Activated naive CD8-positive, alpha-beta T cell treated with anti-CD3 and anti-CD28 coated beads, Interleukin-2, amount 50 U/mL, for 16 hours (primary cell): ENCODE measurements at places on chromosomes 11 and 22.

DNA sequence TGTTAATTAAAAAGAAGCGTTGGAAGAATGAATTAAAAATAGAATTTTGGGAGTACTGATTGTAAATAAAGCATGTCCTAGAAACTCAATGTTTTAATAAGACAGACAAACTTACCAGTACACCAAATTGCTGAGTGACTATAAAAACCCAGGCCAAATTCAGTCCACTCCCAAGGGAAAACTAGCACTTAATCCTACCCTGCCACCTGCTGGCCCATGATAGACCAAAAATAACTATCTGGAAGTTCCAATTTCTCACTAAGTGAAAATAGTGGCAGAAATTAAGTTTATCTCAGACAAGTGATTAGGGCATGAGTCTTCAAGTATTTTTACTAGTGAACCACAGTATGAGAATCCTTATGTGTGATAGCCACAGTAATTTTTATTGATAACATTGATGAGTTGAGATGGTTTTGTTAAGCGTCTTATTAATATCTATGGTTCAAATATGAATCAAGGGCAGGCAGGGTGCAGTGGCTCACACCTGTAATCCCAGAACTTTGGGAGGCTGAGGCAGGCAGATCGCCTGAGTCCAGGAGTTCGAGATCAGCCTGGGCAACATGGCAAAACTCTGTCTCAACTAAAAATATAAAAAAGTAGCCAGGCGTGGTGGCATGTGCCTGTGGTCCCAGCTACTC, 9.8 kb upstream of the DDX10 start:
- no peak for DNase-seq

DNA sequence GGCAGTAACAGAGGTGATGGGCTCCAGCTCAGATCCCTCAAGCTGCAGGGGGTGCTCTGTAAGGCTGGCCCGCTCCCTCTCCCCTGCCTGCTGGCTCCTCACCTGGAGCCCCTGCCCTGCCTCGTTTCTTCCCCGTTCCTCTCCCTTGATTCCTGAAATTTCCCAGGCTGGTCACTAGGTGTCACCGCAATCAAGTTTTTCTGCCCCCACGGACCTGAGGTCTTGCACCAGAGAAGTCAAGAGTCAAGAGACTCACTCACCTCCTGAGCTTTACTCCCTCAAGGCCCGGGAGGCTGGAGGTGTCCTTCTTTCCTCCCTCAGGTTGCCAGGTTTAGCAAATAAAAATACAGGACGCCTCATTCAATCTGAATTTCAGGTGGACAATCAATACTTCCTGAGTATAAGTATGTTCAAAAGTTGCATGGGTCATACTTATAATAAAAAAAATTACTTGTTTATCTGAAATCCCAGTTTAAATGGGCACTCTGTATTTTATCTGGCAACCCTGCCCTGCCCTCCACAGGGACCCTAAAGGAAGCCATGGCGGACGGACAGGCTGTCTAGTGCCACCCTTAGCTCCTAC, 69.2 kb downstream of the SCUBE1 start:
- no peak for DNase-seq

DNA sequence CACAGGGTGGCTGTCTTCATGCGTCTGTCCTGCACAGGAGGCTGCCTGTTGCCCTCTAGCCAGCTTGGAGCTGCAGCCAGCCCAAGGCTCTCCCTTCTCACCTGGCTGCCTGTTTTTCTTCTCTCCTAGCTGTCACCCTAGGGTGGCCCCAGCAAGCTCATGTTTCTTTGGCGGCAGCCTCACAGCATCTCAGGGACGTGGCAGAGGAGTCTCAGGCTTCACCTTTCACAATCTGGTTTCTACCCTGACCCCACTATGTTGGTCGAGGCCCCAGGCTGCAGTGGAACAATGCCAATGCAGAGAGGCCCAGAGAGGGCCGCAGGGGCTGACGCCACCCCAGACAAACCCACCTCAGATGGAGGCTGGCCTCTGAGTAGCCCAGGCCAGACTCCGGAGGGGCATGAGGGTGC, 2.5 kb upstream of the CLDN5 start:
- DNase-seq, result no peak

DNA sequence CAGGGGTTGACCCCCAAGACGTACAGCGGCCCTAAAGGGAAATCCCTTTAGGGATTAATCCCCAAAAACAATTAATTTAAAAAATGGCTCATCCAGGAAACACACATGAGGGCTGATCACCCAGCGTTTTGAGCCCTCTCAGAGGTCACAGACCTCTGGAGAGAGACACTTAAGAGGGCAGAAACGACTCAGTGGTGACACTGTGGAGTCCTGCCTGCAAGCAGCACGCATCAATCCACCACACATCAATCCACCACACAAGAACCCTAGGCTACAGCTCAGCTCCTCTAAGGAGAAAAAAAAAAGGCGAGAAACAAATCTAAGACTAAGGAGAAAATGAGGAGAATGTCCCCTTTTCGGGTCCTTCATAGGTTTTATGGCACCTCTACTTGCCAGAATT, 12.5 kb upstream of the SELENOH start:
- DNase-seq, result no peak

- no peak for DNase-seq
These were observed 34.5 kb downstream of the APOL3 start for GRCh38 chr22:36125994-36126531.

DNA sequence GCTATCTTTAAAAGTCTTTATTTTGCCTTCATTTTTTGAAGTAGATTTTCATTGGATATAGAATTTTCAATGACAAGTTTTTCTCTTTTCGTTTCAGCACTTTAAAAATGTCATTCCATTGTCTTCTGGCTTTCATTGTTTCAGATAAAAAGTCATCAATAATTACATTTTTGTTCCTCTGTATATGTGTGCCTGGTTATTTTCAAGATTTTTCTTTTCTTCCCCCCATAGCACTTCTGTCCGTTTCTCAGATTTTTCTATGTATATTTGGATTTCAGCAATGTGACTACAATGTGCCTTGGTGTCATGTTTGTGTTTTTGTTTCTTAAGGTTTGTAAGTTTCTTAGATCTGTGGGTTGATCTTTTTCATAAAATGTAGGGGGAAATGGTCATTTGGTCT, 66.3 kb upstream of the HSD17B12 start:
- DNase-seq, result no peak

- DNase-seq, result no peak
These were observed 262.3 kb upstream of the CADM1 start for GRCh38 chr11:115766561-115766960.

DNA sequence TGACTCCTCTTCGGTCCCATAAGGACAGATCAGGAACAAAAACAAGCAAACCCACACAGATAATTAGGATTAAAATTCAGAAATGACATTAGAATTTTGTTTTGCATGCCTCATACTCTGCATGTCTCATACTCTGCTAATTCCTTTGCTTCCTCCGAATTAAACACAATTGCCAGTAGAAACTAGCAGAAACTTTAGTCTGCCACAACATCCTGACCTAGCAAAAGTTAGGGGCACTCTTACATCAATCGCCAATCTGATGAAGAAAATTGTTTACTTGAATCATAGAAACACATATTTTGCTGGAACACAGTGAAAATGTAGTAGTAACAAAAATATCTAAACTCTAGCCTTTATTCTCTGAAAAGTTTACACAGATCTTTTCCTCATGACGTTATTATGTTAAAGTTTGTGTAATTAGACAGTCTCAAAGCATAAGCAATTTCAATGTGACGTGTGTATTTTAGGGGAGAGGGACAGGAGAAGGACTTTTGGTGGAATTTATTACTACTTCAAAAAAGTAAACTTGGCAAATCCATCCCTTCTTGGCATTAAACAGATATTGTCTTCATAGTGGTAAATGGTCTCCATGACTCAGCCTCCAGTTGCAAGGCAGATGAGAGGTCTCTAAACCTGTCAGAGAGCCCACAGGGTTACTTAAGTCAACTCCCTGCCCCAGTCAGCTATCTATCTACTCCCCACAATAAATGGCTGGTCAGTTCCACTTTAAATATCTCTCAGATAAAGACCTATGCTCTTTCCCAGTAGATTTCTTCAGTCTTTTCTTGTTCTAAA, 249.8 kb upstream of the UBASH3B start:
- no peak for DNase-seq

DNA sequence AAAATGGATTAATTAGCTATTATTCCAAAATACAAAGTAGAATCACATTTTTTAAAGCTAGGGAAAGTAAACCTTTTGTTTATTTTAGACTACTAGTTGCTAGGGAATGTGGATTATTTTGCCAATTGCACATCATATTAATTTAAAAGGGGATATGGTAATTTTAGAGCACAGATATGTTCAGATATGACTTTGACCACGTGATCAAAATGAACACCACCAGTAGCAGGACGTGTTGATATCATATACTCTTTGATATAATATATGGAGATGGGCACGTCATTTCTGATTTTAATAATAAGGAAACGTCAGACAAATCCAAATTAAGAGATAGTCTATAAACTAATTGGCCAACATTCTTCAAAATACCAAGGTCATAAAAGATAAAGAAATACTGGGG, 1188.3 kb upstream of the CNTN5 start:
- DNase-seq, result no peak

DNA sequence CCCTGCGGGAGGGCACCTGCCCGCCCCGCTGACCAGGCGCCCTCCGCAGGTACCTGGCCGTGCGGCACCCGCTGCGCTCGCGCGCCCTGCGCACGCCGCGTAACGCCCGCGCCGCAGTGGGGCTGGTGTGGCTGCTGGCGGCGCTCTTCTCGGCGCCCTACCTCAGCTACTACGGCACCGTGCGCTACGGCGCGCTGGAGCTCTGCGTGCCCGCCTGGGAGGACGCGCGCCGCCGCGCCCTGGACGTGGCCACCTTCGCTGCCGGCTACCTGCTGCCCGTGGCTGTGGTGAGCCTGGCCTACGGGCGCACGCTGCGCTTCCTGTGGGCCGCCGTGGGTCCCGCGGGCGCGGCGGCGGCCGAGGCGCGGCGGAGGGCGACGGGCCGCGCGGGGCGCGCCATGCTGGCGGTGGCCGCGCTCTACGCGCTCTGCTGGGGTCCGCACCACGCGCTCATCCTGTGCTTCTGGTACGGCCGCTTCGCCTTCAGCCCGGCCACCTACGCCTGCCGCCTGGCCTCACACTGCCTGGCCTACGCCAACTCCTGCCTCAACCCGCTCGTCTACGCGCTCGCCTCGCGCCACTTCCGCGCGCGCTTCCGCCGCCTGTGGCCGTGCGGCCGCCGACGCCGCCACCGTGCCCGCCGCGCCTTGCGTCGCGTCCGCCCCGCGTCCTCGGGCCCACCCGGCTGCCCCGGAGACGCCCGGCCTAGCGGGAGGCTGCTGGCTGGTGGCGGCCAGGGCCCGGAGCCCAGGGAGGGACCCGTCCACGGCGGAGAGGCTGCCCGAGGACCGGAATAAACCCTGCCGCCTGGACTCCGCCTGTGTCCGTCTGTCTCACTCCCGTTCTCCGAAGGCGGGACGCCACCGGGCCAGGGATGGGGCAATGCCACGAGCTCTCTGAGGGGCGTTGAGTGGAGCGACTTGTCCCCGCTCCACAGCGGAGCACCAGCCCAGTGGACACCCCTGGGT, 1.8 kb downstream of the GALR3 start:
- no peak for DNase-seq

- DNase-seq, result no peak
These were observed 146.5 kb downstream of the ELP4 start for GRCh38 chr11:31656051-31656450.

GRCh38 chr11:131370090-131370751, at the start of gene NTM:
TSS of gene NTM (plus strand) at chr11:131370615.
- no peak for DNase-seq

DNA sequence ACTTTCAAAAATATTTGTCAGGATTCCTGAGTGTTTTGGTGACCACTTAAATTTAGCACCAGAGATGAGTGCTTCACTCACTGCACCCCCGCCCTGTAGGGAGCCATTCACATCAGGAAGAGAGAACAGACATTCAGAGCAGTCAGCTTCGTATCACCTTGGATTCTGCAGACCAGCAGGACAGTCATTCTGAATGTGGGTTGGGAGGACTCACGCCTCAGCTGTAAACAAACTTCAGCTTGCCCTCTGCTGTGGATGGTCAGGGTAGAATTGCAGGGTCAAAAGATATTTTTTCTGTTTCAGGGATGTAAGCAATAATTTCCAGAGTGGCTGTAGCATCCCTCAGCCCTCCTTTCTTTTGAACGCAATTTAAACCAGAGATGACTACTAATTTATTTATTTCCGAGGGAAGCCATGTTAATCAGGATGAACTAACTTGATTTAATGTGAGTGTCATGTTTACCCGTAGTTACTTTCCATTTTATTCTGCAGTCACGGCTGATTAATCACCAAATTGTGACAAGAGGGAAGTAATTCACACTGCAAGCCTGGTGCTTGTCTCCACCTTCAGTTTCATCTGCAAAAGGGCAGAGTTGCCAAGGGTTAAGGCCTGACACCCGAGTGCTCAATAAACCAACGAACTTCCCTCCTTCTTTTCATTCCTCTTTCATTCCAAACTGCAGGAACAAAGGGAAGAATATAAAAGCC, 174.2 kb upstream of the DDI1 start:
- no peak for DNase-seq

DNA sequence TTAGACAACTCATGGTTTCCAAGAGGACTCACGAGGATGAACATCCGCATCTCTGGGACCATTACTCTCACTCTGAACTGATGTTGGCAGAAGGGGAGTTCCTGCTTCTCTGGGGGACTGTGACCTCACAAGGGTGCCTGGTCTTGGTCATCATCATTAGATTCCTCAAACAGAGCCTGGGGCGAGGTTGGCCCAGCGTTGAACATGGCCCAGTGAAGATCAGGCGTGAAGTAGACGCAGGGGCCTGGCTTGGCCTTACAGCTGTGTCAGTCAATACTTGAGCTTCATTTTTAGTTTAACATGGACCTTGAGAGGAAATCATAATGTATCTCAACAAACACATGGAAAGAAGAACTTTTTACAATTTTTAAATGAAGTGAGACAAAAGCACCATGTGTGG, 617.1 kb downstream of the BRD1 start:
- no peak for DNase-seq

DNA sequence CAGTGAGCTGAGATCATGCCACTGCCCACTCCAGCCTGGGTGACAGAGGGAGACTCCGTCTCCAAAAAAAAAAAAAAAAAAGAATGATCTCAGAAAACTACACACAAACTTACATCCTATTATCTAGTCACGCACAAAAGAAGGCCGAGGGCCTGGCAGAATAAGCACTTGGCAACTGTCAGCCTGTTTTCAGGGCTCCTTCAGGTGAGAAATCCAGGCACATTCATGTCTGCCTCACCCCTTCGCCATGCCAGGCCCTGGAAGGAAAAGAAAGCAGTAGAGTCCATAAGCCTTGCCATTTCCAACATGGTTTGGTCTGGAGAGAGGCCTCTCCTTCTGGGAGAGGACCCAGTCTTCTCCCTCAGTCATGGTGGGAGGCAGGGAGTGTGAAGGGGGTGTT, 30.9 kb downstream of the C11orf58 start:
- DNase-seq, result no peak

- DNase-seq, result no peak
These were observed 156.7 kb downstream of the CTTN start for GRCh38 chr11:70555078-70555477.

DNA sequence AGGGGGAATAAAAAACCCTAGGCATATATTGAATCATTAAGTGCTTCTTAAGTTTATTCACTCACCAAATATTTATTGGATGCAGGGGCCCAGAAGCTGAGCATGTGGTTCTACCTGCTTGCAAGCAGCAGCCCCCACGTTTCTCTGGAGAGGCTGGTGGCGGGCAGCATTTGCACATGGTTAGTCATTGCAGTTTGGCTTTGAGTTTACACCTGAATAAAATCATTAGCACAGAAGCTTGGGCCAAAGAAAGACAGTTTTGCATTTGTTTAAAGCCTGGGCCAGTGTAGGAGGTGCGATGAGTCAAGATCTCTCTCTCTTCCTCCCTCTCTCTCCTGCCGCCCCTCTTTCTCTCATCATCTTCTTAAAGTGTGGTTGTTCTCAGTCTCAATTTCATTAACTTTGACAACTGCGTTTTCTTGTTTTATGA, 72.6 kb downstream of the C22orf31 start:
- DNase-seq, result no peak
